ENCODE measurements at places on chromosomes 13 and 19. TPM values are rescaled to one million over a fixed set of nuclear protein-coding genes. Genes with fewer than 3 reads are reported as not detected.

DNA sequence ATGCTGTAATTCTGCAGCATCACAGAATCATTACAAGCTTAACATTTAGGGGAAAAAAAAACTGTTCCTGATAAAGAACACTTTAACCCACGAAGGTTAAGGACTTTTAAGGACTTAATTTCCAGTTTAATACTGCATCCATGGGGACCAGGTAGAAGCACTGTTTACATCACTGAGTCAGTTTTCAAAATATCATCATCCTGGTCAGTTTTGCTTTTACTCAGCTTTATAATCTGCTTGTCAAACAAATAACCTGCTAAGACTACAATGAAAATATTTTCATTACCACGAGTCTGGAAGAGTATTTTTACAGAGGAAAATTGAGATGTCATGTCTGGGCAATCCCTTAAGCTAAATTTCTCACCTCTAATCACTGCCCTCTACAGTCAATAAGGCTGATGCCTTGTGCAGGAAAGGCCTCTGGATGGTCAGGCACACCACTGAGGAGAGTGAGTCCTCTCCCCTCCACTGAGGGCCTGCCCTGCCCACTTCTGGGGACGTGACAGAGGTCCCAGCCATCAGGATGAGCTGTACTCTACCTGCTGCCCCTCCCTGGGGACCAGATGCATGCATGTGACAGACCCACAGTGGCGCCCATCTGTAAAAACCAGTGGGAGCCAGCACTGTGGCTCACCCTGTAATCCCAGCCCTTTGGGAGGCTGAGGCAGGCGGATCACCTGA is 31.0 kb downstream of the FOXO1 start:
- DNase-seq: no peak

Gene POU4F1
- total RNA-seq: 0.13 TPM

DNA sequence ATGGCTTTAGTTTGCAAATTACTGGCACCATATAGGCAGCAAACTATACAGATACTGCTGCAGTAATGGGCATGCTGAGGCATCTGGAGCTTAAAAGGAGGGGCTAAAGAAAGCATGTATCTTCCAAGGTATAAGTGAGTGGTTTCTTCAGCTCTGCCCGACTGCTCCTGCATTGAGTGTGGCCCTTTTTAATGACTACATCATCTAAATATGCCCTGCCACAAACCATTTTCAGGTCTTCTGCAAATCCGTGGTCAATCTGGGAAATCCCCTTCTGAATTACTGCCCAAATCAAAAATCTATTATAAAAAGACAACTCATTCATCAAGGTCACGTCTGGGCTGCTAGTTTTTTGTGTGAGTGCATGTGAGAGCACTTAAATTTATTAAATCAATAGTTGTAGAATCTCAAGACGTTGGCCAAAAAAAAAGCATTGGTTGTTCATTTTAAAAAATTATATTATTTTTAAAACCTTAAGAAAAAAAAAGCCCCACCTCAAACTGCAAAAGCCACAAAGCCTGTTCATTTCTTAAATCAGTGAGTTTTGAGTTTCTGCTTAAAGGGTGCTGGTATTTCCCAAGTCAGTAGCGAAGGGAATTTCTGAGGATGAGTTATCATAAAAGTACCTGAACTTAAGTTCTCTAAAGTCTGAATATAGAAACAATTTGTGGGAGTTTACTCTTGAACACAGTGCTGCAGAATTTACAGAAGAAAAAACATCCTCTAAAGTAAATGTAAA is 16.3 kb downstream of the LCP1 start:
- DNase-seq: no peak

DNA sequence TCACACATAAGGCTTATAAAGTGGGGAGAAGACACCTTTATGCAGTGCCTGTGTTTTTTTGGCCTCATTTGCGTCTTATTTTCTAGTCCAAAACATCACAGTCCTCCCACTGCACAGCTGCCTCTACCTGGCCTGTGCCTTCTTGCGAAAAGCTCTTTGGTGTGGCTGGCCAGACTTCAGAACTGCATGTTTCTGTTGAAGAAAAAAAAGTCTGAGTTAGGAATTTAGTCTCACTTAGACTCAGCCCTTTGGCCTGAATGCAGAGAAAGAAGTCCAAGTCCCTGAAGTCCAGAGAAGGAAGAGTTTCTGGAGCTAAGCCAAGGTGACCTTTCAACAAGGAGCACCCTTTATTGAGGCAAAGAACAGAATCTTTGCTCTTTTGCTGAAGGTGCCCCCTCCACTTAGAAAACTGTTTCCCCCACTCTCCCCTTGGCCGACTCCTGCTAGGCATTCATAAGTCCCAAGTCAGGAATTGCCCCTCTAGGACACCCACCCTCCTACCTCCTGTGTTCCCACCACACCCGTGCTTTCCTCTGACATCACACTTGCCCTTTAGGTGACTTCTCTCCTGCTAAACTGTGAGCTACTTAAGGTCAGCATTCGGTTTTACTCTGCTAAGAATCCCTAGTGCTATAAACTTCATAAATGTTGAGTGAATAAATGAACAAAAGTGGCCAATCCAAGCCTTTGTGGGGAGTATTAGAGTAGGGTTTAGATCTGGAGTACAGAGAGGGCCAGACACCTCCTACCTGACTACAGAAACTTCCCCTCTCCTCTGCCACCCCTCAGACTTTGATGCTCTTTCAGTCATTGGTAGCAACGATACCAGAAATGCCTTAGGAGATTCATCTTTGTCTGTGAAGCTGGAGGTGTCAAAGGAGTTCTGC is 226.8 kb downstream of the LACC1 start:
- DNase-seq: no peak

GRCh38 chr13:85853161-85853894 is 54.1 kb upstream of the SLITRK6 start:
- no peak for DNase-seq

- peak; percentile 35 for DNase-seq
These were observed 8.9 kb upstream of the DGKH start for GRCh38 chr13:42039457-42039945.

All from activated CD8-positive, alpha-beta T cell treated with anti-CD3 and anti-CD28 coated beads, Interleukin-2, amount 10 ng/mL, durations not matched to agents 7 days and 5 days (primary cell).